ENCODE measurements at places on chromosomes 13 and 19.
A peak's percentile ranks its signal among the peaks of the same experiment; 100 is the strongest.

GRCh38 chr19:55699221-55699620 lies 24.2 kb downstream of the EPN1 start:
- DNase-seq: no peak

DNA sequence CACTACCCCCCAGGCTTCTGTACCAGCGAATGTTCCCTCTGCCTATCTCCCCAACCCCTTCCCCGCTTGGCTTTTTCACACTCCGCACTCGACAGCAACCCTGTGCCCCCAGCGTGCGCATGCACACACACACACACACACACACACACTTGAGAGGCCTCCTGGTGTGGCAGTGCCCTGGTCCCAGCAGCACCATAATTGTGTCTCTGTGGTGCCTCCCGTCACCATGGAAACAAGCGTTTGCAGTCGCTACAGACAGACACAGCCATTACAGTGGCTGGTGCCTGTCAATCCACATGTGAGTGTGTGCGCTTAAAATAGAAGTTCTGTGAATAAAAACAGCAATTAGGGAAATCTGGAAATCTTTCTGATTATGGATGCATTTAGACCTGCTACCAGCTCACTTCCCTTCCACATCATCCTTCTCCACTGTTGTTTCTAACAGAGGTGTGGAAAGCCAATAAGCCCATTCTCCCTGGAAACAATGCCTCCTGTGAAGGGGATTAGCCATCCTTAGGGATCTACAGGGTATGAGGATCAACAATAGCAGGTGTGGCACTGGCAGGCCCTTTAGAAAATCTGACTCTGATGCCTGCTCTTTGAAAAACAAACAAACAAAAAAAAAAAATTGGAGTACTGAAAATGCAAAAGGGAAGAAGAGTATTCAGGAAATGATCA lies 146.3 kb downstream of the DCLK1 start:
- DNase-seq: no peak

GRCh38 chr19:42247640-42248199 lies 5.3 kb upstream of the GSK3A start:
- no peak for DNase-seq

- DNase-seq: no peak
Observed at GRCh38 chr19:16397791-16398529, 73.3 kb downstream of the KLF2 start.

GRCh38 chr19:3396881-3397265 lies 30.5 kb downstream of the NFIC start:
- no peak for DNase-seq

GRCh38 chr19:7917267-7918061 lies 2.7 kb upstream of the SNAPC2 start:
- no peak for DNase-seq

DNA sequence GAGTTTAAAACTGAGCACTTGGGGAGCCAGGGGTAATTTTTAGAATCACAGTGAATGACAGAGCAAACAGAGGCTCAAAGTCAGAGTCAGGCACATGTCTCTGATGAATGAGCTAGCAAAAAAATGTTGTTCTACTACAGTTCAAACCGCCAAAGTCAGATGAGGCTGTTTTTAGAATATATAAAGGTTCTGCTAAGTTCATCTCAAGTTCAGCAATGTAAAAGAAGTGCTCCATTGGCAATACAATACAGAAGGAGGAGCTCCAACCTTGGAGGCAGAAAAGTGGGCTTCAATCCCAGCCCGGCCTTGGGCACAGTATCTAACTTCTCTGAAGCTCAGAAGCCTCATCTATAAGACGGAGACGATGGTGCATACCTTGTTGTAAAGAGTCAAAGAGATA lies 70.1 kb upstream of the IPO5 start:
- DNase-seq: no peak

- DNase-seq: no peak
Observed at GRCh38 chr13:103031332-103031873, 34.8 kb downstream of the SLC10A2 start.

DNA sequence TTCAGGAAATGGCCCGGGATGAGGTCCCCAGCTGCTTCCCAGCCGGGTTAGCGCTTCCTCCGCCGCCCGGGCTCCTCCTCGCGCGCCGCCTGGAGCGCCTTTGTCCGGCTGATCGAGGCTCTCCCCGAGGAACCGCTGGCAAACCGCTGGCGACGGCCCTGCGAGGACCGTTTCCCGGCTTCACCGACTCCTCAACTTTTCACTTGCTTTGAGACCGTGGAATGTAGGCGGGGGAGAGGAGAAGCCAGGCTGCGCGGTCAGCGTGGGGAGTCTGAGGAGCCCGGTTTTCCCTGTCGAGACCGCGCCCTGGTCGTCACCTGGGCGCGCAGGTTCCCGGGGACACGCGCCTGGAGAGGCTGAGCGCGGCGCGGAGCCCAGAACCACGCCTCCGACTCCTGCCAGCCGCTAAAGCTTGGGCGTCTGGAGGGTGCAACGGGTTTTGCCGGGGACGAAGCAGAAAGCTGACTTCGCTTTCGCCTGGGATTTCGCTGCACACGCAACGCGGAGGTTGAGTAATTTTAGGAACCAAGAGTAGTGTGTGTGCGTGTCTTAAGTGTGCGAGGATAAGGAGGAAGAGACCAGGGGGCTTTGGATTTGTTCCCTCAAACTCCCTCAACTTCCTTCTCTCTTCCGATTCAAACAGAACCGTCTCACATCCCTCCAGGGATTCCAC lies 7.3 kb upstream of the DGKH start:
- DNase-seq: no peak

GRCh38 chr19:52700673-52701072 lies 34.2 kb downstream of the ZNF611 start:
- DNase-seq: no peak

- DNase-seq: no peak
Observed at GRCh38 chr19:41610789-41611188, 16.1 kb downstream of the CEACAM4 start.

DNA sequence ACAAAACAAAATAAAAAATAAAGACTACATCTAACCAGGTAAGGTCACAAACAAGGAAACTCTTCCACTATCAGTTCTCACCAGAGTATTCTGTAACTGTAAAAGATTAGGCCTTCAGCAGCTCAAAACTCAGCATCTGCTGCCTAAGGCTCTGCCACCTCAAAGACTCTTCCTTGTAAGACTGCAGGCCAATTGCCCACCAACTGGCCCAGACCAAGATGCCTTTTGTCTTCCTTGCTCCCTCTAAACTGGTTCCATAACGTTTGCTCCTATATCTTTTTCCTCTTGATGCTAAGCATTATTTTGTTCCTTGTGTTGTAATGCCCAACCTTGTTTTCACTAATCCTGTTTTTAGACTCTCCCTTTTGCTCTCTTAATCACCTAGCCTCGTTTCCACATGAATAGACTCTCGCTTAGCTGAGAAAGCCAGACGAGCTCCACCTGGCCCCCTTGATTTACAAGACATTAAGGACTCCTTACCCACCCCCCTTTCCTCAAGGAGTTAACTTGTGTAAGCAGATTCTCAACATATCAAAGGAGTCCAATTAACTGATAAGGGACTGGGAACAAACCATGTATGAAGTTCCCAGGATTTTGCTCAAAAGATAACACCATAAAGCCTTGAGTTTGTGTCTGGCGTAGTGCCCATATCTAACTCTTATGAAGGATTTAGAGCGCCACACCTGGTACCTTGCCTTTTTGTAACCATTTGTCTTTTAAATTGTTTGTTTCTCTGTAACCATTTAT lies 1.5 kb downstream of the ZNF814 start:
- no peak for DNase-seq

DNA sequence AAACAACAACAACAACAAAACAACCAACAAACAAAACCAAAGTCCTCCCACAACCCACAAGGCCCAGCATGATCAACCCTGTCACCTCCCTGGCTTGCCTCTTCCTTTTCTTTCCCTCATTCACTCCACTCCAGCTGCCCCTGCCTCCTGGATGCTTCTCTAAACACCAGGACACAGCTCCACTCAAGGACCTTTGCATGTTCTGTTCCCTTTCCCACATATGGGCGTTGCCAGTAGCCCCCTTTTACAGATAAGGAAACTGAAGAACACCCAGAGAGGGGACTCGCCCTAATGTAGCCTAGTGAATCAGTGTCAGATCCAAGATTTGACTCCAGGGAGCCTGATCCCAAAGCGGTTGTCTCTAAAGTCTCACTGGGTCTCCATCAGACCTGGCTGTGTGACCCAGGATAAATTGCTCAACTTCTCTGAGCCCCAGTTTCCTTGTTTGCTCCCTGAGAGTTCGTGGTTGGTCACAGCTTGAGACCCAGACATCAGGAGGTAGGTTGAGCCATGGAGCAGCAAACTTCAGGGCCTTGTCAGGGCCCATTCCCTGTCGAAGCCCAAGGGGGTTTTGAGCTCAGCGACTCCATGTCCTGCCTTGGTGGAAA lies 3.0 kb upstream of the DOCK6 start:
- DNase-seq: no peak

- DNase-seq: no peak
Observed at GRCh38 chr13:112756511-112756966, 66.7 kb downstream of the ATP11A start.

DNA sequence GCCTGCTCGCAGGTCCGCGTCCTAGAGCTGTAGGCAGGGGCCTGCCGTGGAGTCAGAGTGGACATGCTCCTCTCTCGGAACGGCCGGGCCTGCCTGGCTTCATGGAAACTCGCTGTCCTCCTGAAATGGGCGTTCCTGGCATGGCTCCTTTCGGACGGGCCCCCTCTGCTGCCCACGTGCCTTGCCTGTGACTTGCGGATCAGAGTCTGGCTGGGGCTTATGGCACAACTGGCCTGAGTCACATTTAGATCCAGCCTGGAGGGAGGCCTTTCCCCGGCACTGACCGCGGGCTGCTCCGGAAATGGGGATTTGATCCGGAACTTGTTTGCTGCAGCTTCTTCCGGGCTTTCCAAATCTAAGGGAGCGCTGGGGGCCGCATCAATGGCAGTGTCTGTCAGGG lies 28.1 kb downstream of the THSD1 start:
- DNase-seq: no peak

DNA sequence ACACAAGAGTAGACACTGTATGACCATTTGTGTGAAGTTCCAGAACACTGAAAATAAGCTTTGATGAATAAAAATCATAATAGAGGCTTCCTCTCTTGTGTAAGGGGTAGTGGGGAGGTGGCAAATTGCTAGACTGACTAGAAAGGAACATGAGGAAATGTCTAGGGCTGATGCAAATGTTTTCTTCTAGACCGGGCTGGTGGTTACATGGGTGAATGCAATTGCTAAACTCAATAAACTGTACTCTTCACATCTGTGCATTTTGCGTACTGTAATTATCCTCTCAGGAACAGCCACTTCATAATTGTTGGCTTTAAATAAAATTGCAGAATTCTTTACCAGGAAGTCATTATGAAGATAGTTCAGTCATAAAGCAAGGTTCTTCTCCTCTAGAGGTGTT lies 5.2 kb upstream of the KBTBD7 start:
- DNase-seq: no peak

DNA sequence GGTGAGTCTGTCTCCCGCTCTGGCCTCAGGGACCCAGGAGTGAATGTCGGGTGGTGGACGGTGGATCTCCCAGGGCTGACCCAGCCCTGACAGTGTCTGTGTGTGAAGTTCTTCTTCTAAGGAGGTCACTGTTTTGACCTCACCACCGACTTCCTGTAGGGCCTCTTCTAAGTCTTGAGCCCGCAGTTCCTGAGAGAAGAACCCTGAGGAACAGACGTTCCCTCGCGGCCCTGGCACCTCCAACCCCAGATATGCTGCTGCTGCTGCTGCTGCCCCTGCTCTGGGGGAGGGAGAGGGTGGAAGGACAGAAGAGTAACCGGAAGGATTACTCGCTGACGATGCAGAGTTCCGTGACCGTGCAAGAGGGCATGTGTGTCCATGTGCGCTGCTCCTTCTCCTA lies at the start of gene SIGLEC7:
SIGLEC7 (plus strand) TSS at position 183 of the 400 bp plus-strand sequence; CDS start at position 252, 69 bp downstream.
- DNase-seq: no peak

- DNase-seq: no peak
Observed at GRCh38 chr13:111661776-111662175, 341.3 kb downstream of the TEX29 start.

GRCh38 chr13:94249512-94249911 lies 230.0 kb downstream of the DCT start:
- peak; percentile 55 for DNase-seq

- no peak for DNase-seq
Observed at GRCh38 chr13:75841905-75842304, 205.8 kb downstream of the LMO7 start.

DNA sequence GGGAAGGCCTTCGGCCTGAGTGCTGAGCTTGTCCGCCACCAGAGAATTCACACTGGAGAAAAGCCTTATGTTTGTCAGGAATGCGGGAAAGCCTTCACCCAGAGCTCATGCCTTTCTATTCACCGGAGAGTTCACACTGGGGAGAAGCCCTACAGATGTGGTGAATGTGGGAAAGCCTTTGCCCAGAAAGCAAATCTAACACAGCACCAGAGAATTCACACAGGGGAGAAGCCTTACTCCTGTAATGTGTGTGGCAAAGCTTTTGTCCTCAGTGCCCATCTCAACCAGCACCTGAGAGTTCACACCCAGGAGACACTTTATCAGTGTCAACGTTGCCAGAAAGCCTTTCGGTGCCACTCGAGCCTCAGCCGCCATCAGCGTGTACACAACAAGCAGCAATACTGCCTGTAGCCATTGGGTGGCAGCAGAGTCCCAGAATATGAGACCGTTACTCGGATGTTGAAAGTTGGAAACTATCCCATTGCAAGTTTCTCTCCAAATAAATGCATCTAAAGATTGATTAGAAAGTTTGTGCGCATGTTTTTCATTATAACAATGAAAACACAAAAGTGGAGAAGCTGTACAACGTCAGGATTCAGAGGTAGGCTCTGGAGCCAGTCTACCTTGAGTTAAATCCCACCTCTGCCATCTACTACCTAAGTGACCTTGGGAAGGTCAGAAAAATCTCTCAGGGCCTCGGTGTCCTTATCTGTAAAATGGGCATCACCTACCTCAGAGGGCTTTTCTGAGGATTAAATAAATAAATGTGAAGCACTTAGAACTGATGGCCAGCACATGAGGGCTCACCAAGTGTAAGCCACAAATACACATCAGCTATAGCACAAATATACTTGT lies 21.1 kb downstream of the ZNF473 start:
- no peak for DNase-seq

DNA sequence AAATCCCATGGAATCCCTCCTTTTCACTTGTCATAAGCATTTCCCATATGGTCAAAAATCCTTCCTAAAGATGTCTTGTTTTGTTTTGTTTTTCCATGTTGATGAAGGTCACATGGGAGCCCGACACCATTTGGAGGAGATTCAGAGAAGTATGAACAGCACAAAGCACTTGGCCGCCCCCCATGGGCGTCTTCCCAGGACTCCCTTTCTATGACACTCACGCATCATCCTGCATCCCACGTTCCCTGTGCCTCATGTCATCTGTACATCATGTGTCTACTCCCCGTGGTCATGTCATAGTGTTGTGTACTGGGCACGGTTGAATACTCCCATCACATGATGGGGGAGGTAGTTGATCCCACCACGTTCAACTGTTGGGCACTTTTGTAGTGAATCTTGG lies 2.0 kb downstream of the ZSCAN1 start:
- DNase-seq: no peak

DNA sequence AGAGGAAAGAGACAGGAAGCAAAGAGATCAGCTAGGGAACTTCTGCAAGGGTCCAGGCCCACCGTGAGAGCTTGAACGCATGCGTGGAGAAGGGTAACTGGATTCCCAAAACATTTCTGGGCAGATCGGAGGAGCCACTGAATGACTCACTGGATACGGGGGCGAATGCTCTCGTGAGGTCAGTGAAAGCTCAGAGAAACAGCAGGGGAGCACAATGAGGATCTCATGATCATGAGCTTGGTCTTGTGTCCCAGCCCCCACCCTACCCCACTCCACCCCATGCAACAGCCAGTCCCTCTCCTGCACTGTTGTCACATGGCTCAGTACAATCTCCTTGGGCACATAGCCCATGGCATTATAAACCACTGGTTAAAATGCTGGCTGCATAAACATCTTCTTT lies 40.6 kb downstream of the DCLK1 start:
- no peak for DNase-seq

- no peak for DNase-seq
Observed at GRCh38 chr13:80265348-80265747, 75.6 kb downstream of the SPRY2 start.

Data from HS-27A (cell line).